Omental fat pad (tissue), 4 donors: ENCODE measurements at places on chromosomes 16 and 17. TPM values are rescaled to one million over a fixed set of nuclear protein-coding genes. Genes with fewer than 3 reads are reported as not detected.

Gene ABCC6
- 3.1 TPM for total RNA-seq

Gene CHST5
- total RNA-seq: 0.09 TPM

Gene FAM171A2
- 0.96 TPM for total RNA-seq

Gene EVI2A
- total RNA-seq: 14.5 TPM

Gene TNFAIP1
- 28.7 TPM for total RNA-seq

Gene TBC1D26
- total RNA-seq: not detected

Gene UMOD
- not detected for total RNA-seq

Gene CCL8
- total RNA-seq: 3.2 TPM

Gene OR2C1
- total RNA-seq: not detected

GRCh38 chr17:79831265-79832217 lies 7.7 kb downstream of the CBX4 start:
- no peak for DNase-seq

GRCh38 chr16:85869785-85870558 lies 29.0 kb upstream of the IRF8 start:
- no peak for DNase-seq

- DNase-seq: peak; percentile 35
Observed at GRCh38 chr16:3023415-3023668, 400 bp downstream of the HCFC1R1 start.

DNA sequence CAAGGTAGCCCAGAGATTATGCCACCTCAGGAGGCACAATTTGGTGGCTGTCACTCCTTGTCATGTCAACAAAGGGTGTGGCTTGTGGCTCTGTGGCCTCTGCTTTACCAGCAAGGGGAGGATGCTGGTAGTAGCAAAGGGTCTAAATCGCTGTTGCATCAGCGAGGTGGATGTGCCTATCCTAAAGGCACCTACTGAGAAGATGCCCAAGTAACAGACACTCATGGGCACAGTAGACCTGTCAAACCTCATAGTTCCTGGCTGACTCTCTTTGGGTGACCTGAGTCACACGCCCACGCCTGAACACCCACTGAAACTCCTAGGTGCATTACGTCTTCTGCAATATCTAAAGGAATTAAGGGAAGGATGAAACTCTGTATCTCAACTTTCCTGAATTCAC lies 139.5 kb downstream of the PRKCB start:
- DNase-seq: no peak

GRCh38 chr17:77472468-77473310 lies 331.9 kb downstream of the SEC14L1 start:
- no peak for DNase-seq

DNA sequence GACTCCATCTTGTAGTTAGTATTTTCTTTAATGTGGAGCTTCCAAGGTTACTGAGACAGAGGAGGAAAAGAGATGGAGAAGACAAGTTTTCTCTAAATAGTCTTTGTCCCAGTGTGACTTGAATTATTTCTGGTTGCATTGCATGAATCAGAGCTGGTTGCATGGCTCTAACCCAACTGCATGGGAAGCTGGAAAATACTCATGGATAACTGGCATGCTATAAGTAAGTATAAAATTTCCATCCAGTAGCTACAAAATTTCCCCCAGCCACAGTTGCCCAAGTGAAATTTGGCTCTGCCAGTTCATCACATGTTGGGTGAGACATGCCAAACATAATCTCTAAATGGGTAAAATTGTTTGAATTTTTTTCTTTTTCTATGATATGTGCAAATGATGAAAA lies 1161.5 kb downstream of the CDH11 start:
- DNase-seq: no peak

DNA sequence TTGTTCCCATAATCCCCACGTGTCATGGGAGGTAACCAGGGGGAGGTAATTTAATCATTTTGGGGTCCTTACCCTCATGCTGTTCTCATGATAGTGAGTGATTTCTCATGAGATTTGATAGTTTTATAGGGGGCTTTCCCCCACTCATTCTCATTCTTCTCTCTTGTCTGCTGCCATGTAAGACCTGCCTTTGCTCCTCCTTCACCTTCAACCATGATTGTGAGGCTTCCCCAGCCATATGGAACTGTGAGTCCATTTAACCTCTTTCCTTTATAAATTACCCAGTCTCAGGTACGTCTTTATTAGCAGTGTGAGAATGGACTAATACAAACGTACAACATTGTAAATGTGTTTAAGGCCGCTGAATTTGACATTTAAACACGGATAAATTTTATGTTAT lies 35.5 kb upstream of the APOH start:
- DNase-seq: no peak

- DNase-seq: no peak
Observed at GRCh38 chr16:4232541-4233386, 9.1 kb downstream of the SRL start.

DNA sequence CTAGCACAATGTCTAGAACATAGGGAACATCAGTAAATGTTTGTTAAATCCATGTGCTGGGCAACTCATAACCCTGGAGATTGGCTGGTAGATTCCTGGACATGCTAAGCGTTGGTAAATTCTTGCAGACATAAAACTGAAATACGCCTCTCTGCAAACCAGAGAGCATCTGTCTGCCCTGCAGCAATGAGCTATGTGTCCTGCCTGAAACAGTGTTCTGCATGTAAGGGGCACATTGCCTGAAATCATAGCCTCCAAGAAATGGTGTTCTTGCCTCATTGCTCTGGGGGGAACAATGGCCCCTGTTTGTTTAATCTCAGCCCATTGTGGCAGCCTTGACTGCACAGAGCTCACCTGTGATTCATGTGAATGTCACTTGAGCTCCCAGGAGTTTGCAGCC lies 113.5 kb upstream of the CCL2 start:
- no peak for DNase-seq

GRCh38 chr17:303168-303567 lies 49.4 kb downstream of the RPH3AL start:
- no peak for DNase-seq

DNA sequence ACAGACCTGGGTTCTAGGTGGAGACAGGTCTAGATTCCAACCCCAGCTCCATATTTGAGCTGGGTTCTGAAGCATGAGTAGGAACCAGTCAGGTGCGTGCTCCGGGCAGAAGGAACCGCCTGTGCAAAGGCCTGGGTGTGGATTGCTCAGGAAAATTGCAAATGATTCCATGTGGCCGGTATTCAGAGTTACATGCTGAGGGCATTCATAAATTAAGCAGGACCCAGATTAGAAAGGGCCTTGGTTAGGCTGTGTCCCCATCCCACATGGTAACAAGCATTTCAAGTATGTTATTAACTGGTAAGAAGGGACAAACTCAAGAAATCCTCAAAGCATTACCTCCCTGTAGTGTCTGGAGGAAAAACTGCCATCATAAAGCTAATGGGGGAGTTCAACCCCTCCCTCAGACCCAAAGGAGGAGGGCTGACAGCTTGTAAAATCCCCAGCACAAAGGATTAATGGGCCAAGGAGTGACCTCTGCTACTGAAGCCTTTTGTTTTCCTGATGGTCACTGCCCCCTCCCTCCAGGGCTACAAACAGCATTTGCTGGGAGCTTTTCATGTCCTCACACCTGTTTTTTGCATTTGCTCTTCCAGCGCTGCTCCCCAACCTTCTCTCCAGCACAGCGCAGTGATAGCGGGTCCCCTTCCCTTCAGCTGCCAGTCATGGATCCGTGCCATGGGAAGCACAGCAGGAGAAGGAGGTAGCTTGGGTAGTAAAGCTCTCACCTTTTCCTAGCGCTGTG lies 218.0 kb downstream of the C16orf95 start:
- no peak for DNase-seq

GRCh38 chr17:6574687-6575595 lies 18.6 kb upstream of the PITPNM3 start:
- no peak for DNase-seq

GRCh38 chr16:70754371-70754770 lies 46.6 kb downstream of the VAC14 start:
- DNase-seq: no peak

- DNase-seq: no peak
Observed at GRCh38 chr16:53417976-53418375, 16.3 kb upstream of the RBL2 start.

- DNase-seq: no peak
Observed at GRCh38 chr16:1363501-1364041, 11.8 kb downstream of the GNPTG start.

- DNase-seq: no peak
Observed at GRCh38 chr17:1168533-1169220, 11.1 kb downstream of the ABR start.

DNA sequence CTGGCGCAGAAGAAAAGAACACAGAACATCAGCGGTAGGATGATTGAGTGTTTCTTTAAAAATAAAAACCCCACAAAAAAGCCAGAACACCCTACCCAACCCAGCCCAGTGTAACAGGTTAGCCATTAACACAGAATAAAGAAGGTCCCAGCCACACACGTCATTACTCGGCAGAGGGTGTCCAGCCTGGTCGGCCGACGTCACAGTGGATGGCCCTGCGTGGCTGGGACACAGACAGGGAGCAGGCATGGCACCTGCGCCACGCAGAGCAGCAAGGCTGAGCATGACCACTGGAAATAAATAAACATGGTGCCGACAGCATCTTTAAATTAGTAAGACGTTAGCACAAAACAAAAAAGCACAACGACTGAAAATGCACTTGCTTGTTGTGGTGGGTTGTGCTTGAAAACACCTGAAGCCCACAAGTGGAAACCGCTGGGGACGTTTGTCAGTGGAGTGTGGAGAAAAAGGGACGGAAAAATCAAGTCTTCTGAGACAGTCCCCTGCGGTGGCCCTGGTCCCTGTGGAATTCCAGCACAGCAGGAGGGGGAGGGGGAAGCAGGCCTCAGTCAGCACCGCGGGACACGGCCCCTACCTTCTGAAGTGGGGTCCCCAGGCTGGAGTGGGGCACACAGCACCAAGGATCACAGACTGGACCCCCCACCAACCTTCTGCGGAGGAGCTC lies 39.2 kb downstream of the SLC7A5 start:
- DNase-seq: no peak

GRCh38 chr16:71564335-71564967 lies 12.4 kb downstream of the TAT start:
- no peak for DNase-seq

DNA sequence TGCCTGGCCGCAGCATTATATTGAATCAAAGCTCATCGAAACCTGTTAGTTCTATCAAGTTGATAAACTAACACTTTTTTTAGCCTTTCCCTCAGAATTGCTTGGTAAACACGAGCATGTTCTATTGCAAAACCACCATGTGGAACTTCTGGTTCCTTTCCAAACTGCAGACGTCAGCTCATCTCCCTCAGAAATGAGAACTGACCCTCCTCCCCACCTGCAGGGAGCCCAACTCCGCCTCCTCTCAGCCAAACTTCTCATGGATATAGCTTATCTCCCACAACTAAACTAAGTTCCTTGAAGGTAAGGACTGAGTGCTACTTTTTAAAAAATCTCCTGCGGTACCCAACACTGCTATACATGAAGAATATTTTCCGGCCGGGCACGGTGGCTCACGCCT lies 6.7 kb downstream of the SHMT1 start:
- DNase-seq: no peak

GRCh38 chr17:1764284-1764683 lies 2.4 kb downstream of the SERPINF1 start:
- no peak for DNase-seq

GRCh38 chr17:73534209-73534909 lies 109.9 kb downstream of the SDK2 start:
- DNase-seq: no peak

- DNase-seq: no peak
Observed at GRCh38 chr17:18038149-18038850, 668 bp downstream of the ATPAF2 start.

- no peak for DNase-seq
Observed at GRCh38 chr16:14015033-14015432, 56.1 kb upstream of the MRTFB start.

- no peak for DNase-seq
Observed at GRCh38 chr17:68711858-68712257, 110.7 kb upstream of the FAM20A start.

GRCh38 chr17:28178800-28179199 lies 136.3 kb downstream of the NLK start:
- DNase-seq: no peak

GRCh38 chr16:48447428-48447827 lies 62.2 kb upstream of the SIAH1 start:
- DNase-seq: no peak

DNA sequence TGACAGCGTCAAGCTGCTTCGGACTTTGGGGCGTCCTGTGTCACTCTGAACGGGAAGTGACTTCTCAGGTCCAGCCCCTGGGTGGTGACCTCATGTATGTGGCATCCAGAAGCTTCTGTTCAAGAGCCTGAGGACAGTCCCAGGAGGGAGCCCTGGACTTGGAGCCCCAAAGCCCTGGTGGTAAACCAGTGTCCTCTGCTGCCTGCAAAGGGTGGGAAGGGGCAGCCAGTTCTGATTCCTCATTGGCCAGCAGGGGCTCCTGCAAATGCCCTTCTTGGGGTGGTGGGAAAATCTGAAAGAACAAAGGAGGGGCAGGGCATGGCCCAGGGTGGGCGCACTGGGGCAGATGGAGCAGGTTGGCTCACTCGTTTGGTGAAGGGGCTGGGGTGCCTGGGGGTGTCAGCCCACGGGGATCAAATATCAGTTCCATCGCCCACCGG lies 1.6 kb downstream of the OSGIN1 start:
- no peak for DNase-seq

- DNase-seq: no peak
Observed at GRCh38 chr16:60363566-60363965, 1629.5 kb upstream of the GOT2 start.

GRCh38 chr16:76535-77272 lies 1.3 kb upstream of the MPG start:
- no peak for DNase-seq

DNA sequence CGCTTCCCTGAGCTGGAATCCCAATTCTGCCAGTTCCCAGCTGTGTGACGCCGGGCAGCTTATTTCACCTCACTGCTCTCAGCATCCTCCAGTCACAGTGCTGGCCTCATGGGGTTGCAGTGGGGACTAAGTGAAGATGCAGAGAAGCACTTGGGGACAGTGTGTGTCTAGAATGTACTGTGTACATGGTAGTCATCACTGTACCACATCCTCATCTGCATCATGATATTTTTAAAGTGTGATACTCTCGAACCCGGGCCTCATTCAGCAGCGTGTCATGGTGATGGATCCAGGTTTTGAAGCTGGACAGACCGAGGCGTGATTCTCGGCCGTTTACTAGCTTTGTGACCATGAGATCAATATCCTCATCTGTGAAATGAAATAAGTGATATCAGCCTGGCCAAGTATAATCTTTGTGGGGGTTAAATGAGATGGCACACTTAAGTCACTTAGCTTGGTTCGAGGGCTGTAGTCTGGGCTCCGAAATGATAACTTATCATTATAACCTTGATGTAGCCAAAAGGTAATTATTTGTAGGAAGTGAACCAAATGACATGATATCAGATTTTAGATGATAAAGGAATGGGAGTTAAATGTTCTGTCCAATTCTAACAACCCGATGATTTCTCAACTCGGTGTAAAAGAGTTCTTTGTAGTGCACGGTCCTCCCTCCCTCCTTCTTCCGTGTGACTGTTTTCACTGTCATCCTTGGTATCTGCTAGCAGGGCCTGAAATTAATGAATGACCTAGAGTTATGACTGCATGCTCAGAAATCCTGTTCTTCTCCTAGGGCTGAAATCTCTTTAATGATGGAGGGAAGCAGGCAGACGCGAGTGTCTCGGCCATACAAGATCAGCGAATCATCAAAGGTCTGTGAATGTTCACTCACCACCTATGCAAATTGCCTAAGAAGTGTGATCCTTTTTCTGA lies 2.0 kb downstream of the KLHL36 start:
- DNase-seq: no peak
